ENCODE measurements at places on chromosomes 12 and 14.
A peak's percentile ranks its signal among the peaks of the same experiment; 100 is the strongest.

DNA sequence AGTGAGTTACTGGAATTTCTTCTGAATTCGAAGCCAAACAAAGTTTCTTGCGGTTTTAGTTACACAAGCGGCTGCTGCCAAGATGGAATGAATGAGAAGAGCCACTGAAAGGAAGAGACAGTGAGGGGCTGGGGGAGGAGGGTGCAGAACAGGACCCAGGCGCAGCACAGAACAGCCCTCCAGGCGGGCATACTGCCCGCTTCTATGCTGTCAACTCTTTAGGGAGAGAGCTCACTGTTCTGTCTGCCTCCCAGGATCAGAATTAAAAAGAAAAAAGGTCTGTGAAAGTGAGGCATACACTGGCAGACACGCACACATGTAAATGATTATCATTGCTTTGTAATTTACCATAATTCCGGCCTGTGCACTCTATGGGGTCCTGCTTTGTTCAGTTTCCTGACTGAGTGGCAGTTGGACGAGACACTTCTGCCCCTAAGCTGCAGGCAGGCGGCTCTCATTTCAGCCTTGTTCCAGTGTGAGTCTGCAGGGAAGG lies 231.6 kb downstream of the CACNA1C start:
- no peak for DNase-seq

- DNase-seq, result no peak
Measured at GRCh38 chr14:102799684-102800562, 22.7 kb downstream of the TRAF3 start.

GRCh38 chr12:65495233-65495632 lies 216.8 kb downstream of the MSRB3 start:
- no peak for DNase-seq

GRCh38 chr12:104569346-104570173 lies 112.8 kb downstream of the CHST11 start:
- DNase-seq, result peak; percentile 63

- no peak for DNase-seq
Measured at GRCh38 chr14:92135269-92135668, 13.5 kb downstream of the CPSF2 start.

DNA sequence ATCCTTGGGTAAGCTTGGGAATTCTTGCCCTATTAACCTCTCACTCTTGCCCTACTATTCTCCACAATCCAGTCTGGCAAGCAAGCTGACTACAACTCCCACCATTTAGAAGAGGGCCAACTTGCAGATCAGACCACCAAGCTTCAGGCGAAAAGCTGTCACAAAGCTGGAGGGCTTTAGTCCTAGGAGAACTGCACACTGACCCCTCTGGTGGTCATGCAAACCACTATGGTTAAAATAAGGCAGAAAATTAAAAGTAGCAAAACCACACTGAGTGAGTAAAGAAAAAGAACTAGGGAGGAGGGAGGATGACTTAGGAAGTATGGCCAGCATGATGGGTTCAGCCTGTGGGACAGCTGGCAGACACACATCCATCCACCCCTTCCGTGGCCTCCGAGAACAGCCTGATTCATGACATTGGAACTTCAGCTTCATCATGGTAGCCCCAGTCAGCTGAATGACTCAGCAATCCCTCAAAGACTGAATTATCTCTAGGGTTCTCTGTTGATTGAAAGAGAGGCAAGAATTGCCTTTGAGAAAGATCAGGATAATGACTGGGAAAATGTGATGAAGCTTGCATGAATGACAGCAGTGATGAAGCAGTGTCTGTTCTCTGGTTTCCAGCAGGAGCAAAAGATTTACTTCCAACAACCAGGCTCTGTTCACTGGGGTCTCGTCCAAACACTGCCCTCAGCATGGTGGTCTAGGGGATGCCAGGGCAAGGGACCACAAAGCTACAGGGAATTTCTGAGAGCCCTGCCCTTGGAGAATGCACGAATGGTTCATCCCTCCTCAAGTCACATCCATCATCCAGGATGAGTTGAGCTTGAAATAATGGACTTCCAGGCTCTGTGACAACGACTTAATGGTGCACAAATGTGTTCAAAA lies 24.4 kb downstream of the PITPNM2 start:
- DNase-seq, result no peak

GRCh38 chr14:77436042-77436441 lies 12.7 kb upstream of the NOXRED1 start:
- no peak for DNase-seq

- DNase-seq, result no peak
Measured at GRCh38 chr14:99277530-99277929, 5.5 kb upstream of the BCL11B start.

DNA sequence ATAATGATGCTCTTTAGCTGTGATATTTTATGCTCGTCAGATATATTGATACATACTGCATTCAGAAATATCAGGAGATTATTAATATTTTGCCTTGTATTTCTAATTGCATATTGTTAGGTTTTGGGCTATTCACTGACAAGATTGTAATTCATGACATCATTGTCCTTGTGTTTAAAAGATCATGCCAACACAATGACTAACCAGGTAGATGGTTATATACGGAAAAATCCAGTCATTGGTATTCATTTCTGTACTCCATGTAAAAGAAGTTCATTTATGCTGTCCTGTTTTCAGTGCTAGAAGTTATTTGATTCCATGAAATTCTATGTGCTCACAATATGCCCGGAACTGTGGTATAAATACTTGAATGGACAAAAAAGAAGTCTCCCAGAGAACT lies 107.5 kb downstream of the KITLG start:
- no peak for DNase-seq

Measured in activated gamma-delta T cell treated with Interleukin-2 at 50 U/mL for 16 hours (primary cell).